ENCODE measurements at places on chromosomes 4 and X.

- DNase-seq = peak; percentile 60
These were observed 292.5 kb downstream of the CHIC1 start for GRCh38 chrX:73855546-73855945.

GRCh38 chrX:94830717-94831116 is 1156.7 kb downstream of the FAM133A start:
- no peak for DNase-seq

DNA sequence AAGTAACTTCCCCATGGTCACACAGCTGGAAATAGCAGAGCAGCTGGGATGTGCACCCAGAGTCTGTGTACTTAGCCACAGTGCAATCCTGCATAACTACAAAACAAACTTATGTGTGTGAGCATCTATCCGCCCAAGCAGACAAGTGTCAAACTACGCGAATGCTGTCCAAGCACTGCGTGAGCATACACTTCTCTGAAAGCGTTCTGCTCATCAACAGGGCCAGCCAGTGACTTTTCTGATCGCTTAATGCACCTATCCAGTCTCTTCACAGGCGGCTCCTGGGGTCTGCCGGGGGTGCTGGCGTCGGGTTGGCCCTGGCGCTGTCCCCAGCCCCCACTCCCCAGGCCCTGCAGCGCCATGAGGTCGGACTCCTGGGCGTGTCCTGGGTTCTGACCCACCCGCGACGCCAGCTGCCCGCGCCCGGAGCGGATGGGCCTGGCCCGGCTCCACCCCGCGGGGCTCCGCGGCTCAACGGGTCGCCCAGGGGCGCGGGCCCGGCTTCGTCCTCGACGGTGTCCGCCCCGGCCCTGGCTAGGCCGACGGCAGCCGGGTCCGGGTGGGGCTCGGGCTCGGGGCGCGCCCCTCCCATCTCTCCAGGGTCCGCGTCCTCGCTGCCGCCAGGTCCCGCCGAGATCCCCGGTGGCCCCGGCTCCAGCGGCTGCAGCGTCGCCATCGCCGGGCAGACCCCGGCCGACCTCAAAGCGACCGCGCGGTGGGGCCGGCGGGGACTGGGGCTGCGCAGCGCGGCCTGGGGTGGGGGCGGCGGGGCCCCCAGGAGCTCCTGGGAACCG is 1.3 kb upstream of the ZNF141 start:
- peak; percentile 39 for DNase-seq

GRCh38 chr4:88722276-88722780 is 24.7 kb upstream of the NAP1L5 start:
- DNase-seq = no peak

DNA sequence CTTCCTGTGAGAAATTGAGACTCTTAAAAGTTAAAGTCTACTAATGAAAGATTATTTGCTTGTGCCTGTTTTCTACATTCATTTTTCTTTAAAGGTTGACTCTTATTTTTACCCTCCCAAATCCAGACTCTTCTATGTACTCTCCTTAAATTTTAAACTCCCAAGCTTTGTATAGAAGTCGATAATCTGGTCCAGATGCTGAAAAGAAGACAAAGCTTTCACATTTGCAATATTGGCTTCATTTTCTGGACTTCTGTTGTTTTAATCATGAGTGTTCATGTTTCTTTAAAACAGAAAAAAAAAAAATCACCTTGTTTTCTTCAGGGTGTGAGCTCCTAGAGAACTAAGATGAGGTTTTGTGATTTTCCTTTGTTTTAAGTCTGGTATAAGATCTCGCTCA is 53.2 kb upstream of the TBC1D14 start:
- DNase-seq = no peak

DNA sequence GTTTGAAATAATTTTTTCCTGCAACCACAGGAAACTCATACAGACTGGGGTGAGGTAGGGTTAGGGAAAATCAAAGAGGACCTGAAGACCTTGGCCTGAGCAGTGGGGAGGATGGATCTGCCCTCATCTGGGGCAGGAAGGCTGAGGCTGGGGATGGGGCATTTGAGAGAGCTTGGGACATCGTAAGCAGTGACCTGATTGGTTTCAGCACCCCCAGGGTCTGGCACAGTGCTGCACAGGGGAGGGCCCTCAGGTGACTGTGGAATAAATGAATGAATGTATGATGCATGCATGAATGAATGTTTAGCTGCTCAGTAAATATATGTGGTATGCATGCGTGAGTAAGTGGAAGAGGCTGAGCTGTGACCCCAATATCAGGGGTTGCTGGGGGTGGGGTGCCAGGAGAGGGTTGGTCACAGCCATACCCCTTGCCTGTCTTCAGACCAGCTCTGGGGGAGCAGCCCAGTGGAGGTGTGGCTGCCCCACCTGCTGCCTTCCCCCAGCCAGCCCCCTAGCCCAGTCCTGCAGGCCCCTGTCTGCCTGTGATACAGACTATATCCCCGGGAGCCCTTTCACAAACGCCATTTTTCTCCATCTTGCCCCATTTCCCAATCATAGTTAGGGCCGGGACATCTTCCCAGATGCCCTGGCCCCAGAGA is 11.0 kb upstream of the TNIP2 start:
- no peak for DNase-seq

- DNase-seq = no peak
These were observed 378.9 kb downstream of the KCNIP4 start for GRCh38 chr4:21569638-21570037.

DNA sequence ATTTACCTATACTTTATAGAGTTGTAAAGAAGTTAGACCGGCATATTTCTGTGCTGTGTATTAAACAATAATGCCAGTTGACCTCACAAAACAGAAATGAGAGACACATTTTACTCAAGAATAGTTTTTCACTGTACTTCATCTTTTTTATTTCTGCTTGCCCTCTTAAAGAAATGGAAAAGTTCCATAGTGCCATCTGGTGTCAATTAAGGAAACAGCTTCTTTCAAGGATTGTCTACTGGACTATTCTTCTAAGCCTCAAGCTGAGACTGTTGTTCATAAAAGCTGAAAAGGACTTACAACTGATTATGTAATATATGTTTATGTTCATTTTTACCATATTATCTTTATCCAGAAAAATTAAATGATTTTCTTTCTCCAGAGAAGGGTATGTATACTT is 1523.7 kb downstream of the ARAP2 start:
- DNase-seq = no peak

GRCh38 chr4:8239226-8239625 is 30.3 kb upstream of the HTRA3 start:
- DNase-seq = no peak

GRCh38 chr4:181168011-181168805 is 1075.0 kb upstream of the TENM3 start:
- DNase-seq = no peak

- no peak for DNase-seq
These were observed 48.4 kb upstream of the SLC7A3 start for GRCh38 chrX:70979136-70979762.

DNA sequence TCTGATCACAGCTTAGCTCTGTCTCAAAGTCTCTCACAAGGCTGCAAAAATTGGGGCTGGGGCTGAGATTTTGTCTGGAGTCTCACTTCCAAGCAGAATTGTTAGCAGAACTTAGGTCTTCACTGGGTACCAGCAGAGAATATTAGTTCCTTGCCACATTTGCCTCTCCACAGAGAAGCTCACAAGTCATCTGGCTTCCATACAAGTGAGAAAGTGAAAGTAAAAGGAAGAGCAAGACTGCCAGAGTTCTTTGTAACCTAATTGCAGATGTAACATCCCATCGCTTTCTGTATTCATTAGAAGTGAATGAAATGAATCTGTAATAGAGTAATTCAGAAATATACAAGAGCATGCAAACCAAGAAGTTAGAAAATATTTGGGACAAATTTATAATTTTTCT is 624.1 kb upstream of the GNPDA2 start:
- no peak for DNase-seq

- DNase-seq = no peak
These were observed 817.0 kb downstream of the CENPC start for GRCh38 chr4:66728280-66728679.

DNA sequence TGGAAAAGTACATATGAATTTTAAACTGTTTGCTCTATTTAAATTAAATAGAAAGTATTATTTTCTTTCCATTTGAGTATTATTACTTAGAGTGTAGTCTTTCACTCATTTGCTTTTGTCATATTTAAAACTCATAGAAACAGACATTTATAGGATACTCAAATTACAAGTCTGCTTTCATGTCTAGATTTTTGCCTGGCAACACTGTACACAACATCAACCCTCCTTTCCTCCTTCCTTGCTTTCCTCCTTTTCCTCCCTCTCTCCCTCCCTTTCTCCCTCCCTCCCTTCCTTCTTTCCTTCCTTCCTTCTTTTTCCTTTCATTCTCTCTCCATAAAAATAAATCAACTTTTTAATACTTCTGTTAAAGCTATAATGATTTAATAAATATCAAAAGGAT is 2361.2 kb downstream of the ARAP2 start:
- no peak for DNase-seq

GRCh38 chrX:51395810-51396728 is 63.4 kb downstream of the NUDT10 start:
- DNase-seq = no peak

DNA sequence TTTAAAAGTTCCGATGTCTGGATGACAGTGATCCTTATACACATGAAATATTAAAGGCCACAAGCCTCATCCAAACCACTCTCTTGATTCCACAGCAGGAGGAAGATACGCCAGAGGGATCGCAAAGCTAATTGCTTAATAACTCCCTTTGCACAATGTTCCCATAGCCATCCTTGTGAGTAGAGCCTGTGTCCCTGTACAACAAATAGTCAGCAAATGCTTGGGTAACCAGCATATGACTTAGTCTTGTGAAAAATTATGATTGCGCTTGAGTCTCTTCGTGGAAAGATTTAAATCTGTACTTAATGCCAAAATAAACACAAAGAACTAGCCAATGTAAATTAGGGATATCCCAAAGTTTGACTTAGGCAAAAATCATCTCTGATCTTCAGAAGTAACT is 31.5 kb downstream of the SLC9A7 start:
- no peak for DNase-seq

GRCh38 chr4:795726-796119 is 30.2 kb downstream of the CPLX1 start:
- DNase-seq = no peak

- DNase-seq = no peak
These were observed 22.9 kb downstream of the PDGFC start for GRCh38 chr4:156948738-156949137.

DNA sequence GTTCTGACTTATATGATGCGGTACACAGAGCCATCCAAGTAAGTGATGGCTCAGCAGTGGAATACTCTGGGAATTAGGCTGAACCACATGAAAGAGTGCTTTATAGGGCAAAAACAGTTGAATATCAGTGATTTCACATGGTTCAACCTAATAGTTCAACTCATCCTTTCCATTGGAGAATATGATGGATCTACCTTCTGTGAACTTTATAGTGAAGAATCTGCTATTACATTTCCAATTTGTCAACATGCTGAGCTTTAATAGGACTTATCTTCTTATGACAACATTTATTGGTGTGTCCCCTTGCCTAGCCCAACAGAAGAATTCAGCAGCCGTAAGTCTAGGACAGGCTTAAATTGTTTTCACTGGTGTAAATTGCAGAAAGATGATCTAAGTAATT is 15.4 kb upstream of the AFP start:
- no peak for DNase-seq

- no peak for DNase-seq
These were observed 754.8 kb downstream of the RAB28 start for GRCh38 chr4:12729384-12729783.

DNA sequence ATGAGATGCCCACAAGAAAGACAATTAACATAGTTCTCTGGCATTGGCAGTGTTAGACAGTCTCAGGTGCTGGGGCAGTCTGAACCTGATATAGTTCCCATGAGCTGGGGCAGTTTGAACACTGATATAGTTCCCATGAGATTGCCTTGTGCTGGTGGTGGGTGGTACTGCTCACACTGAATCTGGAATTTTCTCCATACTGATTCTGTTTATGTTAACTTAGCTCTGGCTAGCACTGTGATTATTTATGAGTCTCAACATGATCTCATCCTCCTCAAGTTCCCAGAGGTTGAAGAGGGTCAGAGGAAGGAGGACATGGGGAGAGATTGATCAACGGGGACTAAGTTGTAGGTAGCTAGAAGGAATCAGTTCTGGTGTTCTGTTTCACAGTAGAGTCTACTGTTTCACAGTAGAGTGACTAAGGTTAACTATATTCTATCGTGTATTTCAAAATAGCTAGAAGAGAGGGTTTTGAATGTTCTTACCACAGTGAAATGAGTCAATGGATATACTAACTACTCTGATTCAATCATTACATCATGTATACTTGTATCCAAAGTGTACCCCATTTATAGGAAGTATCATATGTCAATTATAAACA is 379.9 kb downstream of the ADAM29 start:
- DNase-seq = no peak

DNA sequence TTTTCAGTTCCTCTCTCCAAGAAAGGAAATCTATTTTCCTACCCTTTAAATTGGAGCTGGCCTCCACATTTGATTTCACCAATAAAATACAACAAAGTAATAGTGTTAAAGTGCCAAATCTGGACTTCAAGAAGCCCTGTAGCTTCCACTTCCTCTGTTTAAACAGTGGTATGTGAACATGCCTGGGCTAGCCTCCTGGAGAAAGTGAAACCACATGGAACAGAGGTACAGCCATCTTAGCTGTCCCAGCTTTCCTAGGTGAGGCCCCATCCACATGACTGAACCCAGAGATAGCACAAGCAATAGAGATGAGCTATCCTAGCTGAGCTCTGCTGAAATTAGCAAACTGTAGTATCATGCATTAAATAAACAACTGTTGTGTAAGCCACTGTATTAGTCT is 131.8 kb upstream of the VCX start:
- no peak for DNase-seq

DNA sequence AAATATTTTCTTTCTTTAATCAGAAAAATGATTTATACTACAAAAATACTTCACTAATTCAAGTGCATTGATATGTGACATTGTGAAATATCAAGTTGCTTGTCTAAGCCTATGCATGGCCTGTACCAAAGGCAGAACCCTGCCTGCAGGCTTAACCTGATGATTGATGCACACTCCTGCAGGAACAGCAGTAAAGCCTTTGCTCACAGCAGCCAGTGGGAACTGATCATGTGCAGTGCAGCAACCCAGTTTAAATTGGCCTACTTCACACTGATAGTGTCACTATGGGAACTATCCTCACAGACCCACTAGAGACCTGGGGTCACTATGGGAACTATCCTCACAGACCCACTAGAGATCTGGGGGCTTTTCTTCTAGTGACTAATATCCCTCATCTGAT is 603.8 kb downstream of the RAPGEF2 start:
- no peak for DNase-seq

Measured in WERI-Rb-1 (cell line).